Stimulated activated CD4-positive, alpha-beta T cell treated with anti-CD3 and anti-CD28 coated beads, Interleukin-2, amount 100 ng/mL, for 4 hours (primary cell): ENCODE measurements at places on chromosomes 6 and 20.

DNA sequence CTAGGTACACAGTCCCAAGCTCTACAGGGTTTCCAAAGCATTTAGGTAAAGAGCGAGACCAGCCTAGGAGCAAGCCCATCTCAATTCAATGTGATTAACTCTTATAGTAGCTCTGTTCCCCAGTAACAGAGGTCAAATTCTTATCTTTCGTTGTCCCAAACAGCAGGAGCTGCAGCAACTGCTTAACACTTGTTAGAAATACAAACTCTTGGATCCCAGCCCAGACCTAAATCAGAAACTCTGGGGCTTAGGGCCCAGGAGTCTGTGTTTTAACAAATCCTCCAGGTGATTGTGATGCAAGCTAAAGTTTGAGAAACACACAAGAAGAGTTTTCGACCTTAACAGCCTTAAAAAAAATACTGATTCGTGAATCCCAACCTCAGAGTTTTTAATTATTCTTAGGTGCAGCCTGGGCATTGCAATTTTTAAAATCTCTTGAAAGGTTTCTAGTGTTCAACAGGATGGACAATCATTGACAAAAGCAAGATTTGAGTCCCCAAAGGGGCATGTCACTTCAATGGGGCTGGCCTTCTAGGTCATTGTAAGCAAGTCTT is 127.4 kb upstream of the HCRTR2 start:
- no peak for DNase-seq

DNA sequence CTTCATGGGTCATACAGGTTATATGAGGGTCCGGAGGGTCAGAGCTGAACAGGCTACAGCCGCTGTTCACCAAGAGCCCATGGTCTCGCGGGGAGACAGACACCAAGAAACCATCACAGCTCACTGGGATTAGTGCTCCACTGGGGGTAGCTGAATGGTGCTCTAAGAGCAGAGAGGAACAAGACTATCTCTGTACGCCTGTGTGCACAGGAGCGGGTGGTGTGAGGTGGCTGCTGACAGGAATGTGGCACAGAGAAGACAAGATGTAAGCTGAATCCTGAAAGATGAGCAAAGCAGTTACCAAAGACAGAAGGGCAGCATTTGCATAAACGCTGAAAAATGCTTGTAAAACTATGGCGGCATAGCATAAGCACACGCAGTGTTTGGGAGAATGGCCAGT is 139.1 kb downstream of the GMPR start:
- no peak for DNase-seq

DNA sequence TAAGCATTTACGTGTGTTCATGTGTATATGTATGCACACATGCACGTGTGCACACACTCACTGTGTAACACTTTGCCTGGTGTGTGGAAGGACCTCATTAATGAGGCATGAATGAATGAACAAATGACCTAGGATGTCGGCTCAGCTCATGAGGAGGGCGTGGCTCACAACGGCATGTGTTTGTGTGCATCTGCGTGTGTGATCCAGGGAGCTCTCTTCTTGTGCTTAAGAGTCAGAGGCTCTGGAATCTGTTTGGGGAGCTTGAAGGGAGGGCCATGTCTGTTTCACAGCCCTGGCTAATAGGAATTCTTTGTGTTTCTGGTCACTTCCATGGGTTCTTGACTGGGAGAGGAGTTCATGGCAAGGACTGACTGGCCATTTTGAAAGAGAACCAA is 32.7 kb downstream of the TOX2 start:
- DNase-seq, result no peak

- DNase-seq, result no peak
Observed at GRCh38 chr6:152206072-152206818, 398.8 kb downstream of the ESR1 start.

GRCh38 chr6:117829594-117830319 is 77.3 kb upstream of the SLC35F1 start:
- DNase-seq, result no peak

DNA sequence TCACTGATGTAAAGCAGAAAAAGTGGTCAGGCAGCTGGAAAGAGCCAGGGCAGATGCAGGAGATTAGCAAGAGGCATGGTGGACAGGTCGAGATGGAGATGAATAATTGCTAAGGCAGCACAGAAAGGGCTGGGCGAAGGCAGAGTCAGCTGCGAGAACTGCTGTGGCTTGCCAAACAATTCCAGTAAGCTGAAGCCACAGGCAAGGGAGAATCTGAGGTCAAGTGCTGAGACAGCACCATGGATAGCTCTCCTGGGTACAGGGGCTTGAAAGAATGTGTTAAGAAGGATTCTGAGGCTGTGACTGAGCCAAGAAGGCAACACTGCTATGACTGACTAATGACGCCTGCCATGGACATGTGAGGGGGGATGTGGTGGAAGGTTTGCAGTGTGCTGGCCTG is 220.8 kb upstream of the FOXA2 start:
- no peak for DNase-seq

- DNase-seq, result no peak
Observed at GRCh38 chr20:15862178-15862577, 711.1 kb downstream of the KIF16B start.

- no peak for DNase-seq
Observed at GRCh38 chr6:40417031-40417430, 170.1 kb downstream of the LRFN2 start.

- DNase-seq, result no peak
Observed at GRCh38 chr6:158548418-158549161, 11.3 kb upstream of the TMEM181 start.

GRCh38 chr20:57713505-57713903 is 3.7 kb upstream of the PMEPA1 start:
- no peak for DNase-seq

- no peak for DNase-seq
Observed at GRCh38 chr20:19768325-19768842, 10.3 kb downstream of the RIN2 start.

- DNase-seq, result no peak
Observed at GRCh38 chr20:59137532-59137931, 26.1 kb upstream of the ZNF831 start.

- DNase-seq, result no peak
Observed at GRCh38 chr20:46820682-46821081, 74.0 kb upstream of the EYA2 start.

GRCh38 chr6:121651420-121651819 is 216.0 kb downstream of the GJA1 start:
- DNase-seq, result no peak

DNA sequence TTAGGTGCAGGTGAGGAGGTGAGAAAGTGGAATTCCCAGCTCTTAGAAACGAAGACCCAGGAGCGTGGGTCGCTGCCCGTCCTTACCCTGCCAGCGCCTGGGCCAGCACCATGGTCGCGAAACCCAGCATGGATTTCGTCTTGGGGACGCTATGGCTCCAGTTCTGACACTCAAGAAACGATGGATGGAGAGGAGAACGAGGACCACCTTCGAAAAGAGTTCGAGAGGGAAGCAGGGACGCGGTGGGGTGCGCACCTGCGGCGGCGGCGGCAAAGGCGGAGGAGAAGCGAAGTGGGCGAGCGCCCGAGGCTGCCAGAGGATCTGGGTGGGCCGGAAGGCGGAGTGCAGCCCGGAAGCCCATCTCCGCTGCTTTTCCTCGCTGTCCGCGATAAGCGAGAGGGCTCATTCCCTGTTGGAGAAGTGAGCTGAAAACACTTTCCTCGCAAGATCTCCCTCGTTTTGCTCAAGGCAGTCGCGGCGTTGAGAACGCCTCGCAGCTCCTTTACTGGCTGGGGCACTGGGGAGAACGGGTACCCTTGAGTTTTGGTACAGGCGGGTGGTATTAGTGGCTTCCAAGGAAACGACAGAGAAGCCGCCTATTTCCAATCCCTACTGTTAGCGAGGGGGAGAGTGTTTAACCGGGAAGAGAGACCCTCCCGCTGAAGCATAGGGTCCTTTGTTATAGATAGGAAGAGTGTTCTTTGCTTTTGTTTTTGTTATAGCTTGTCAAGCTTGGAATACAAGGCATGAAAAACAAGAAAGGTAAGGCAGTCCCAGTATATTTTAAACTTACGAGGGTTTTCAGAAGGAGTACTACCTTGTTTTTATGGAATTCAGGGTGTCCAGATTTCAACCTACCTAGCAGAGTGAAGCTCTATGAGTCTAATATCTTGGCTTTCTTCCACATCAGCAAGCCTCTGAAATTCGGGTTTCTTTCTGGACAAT is 109.5 kb downstream of the TRIM27 start:
- DNase-seq, result no peak

DNA sequence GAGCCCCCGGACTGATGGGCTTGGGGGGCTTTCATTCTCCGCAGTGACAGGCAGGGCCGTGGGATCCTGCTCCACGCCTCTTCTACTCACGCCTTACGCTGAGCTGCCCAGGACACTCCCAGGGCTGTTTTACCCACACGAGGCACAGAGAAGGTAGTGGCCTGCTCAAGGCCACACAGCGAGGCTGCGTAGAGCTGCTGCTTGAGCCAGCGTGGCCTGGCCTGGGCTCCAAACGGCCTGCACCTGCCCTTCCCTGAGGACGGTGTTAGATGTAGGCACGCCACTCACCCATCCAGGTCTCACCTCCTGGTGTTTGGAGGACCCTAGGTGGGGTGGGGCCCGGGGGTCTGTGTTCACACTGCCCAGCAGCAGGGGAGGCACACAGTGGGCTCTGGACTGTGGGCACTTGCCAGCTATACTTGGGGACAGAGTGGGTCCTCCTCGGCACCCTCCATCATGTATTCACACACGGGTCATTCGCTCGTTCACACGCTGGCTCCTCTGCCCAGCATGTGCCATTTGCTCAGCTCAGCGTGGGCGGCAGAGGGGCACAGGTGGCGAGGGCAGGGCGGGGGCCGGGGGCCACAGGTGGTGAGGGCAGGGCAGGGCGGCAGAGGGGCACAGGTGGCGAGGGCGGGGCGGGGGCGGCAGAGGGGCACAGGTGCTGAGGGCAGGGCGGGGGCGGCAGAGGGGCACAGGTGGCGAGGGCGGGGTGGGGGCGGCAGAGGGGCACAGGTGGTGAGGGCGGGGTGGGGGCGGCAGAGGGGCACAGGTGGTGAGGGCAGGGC is 18.4 kb upstream of the RBBP8NL start:
- DNase-seq, result no peak

DNA sequence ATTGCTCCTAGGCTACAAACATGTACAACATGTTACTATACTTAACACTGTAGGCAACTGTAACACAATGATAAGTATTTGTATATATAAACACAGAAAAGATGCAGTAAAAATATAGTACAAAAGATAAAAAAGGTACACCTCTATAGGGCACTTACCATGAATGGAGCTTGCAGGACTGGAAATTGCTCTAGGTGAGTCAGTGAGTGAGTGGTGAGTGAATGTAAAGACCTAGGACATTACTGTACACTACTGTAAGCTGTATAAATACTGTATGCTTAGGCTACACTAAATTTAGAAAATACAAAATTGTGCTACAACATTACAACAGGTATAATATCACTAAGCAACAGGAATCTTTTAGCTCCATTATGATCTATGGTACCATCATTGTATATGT is 312.0 kb upstream of the PREP start:
- no peak for DNase-seq

DNA sequence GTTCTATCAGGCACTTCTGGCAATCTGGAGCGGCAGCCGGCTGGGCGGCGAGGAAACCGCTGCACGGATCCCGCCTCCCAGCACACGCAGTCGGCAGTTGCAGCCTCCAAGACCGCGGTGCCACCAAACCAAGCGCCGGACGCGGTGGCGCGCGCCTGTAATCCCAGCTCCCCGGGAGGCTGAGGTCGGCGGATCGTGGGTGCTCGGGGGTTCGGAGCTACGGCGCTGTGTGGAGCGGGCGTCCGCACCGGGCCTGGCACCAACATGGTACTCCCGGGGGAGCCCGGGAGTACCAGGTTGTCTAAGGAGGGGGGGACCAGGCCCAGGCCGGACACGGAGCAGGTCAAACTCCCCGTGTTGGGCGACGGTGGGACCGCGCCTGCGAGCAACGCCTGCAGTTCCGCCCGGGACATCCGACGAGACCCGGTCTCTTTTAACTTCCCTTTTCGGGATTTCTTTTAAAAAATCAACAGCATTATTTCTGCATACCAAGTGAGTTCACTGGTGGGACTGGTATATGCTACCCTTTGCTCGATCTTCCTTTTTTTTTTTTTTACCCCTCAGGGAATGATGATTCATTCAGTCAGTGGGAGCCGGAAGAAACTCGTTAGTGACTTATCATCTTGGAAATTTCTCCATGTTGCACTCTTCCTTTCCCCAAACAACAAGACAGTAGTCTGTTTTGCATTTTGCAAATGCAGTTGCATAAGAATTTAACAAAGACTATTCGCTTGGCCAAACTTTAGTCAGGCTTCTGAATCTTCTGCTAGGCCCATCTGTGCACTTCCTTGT is 27.6 kb downstream of the ZNF311 start:
- no peak for DNase-seq

DNA sequence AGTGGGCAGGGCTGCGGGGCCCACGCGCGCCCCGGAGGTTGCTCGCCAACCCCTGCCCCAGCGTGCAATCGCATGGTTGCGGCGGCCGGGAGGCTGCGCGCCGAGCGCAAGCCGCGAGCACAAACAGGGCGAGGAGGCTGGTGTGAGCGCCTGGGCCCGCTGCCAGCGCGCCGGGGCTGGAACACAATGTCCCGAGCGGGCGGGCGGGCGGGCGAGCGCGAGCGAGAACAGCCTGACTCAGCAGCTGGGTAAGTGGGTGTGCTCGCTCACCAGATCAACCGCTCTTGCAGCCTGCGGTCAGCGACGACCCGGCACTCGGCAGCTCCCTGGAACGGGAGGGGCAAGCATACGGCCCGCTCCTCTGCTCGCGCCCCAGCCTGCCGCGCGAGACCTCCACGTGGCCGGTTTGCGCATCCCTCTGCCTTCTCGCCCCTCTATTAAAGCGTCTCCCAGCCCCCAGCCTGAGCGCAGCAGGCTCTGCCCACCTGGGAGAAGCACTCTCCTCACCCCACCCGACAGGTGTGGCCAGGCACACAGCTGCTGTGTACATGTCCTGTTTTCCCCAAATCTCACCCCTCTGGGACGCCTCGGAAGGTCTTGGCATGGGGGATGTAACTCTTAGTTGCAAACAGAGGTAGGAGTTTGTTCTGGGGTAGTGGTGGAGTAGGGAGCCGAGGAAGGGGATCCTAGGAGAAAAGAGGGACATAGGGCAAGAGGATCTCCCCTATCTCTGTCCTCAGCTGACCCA is 8.7 kb upstream of the ARMC12 start:
- peak; percentile 77 for DNase-seq

DNA sequence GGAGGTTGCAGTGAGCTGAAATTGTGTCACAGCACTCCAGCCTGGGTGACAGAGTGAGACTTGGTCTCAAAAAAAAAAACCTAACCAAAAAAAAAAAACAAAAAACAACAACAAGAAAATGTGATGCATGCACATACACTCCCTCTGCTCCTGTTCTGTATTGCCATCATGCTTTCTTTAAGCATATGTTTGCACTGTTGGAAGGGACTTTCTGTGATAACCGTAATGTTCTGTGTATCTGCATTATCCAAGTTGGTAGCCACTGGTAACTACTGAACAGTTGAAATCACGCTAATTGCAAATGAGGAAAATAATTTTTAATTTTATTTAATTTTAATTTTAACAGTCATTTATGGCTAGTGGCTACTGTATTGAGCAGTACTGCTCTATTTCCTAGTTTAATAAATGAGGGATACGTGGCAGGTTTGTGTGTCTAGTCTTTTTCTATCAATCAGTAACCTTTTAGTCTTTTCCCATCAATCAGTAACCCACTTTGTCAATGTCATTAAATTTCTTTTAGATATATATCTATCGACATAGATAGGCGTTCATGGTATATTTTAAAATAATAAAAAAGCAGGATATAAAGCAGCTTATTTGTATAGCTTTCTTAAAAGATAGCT is 135.6 kb downstream of the ASCC3 start:
- DNase-seq, result no peak
